ENCODE measurements at places on chromosomes 11 and 22.

DNA sequence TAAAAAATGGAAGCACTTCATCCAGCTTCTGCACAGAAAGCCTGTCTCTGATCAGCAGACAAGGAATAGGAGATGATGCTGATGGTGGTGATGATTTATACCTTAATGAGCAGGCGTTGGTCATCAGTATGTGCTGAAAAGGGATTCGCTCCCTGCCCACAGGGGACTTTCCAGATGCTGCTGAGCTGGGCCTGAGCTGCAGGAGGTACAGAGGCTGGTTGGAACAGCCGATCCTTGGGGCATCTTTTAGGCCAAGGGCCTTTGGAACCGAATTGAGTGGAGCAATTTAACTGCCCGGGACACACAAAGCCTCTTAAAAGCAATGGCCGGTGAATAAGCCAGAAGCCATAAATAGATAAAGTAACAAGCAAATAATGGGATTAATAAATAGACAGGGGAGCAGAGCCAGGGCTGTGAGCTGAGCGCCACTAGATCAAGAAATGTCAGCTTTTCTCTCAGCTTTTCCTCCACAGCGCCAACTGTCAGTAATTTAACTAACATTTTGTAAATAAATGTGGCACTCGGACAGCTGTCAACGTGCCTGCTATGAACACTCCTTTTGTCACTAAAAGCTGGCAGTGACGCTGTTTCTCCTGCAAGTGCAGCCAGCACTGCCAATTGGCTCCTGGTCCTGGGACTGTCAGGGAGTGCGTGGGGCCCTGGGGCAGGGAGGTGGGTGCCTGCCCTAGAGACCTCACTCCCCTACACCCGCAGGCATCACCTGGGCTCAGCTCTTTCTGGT is 562.3 kb downstream of the NTM start:
- no peak for DNase-seq

DNA sequence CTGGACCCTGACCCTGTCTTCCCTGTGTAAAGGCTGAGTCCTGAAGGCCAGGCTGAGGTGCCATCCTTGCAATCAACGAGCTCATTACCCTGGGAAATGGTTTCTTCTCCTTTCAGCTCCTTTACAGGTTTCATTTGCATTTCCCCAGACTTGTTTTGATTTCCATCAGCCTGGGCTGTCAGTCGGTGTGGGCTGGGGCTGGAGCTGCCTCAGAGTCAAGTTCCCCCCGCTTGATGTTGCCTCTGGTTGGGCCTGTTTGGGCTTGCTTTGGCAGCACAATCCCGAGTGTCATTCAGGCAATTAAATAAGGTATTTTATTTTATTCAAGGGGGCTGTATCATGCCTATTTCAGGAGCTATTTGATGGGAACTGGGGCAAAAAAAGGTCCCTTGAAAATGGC is 424.9 kb downstream of the INSC start:
- no peak for DNase-seq

DNA sequence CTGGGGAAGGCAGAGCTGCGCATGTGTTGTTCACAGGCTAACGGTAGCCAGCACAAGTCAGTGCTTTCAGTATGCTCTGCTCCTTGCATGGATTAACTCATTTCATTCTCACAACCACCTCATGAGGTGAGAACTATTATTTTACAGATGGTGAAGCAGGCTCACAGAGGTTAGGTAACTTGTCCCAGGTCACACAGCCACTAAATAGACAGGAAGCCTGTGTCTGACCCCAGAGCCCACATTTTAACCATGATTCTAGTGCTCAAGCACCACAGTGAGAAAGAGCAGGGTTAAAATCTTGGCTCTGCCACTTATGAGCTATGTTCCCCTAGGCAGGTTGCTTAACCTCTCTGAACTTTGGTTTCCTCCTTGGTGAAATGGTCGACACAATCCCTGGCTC is 6.2 kb upstream of the SNX15 start:
- DNase-seq: no peak

- no peak for DNase-seq
Measured at GRCh38 chr22:20022978-20023613, 2.2 kb downstream of the TANGO2 start.

- DNase-seq: no peak
Measured at GRCh38 chr22:22244316-22245250, at the start of gene VPREB1. Gene VPREB1, plus strand, starts transcription at chr22:22244786. Its CDS starts 28 bp downstream, at chr22:22244814.

GRCh38 chr11:84476581-84476980 is 1150.6 kb downstream of the DLG2 start:
- DNase-seq: no peak

DNA sequence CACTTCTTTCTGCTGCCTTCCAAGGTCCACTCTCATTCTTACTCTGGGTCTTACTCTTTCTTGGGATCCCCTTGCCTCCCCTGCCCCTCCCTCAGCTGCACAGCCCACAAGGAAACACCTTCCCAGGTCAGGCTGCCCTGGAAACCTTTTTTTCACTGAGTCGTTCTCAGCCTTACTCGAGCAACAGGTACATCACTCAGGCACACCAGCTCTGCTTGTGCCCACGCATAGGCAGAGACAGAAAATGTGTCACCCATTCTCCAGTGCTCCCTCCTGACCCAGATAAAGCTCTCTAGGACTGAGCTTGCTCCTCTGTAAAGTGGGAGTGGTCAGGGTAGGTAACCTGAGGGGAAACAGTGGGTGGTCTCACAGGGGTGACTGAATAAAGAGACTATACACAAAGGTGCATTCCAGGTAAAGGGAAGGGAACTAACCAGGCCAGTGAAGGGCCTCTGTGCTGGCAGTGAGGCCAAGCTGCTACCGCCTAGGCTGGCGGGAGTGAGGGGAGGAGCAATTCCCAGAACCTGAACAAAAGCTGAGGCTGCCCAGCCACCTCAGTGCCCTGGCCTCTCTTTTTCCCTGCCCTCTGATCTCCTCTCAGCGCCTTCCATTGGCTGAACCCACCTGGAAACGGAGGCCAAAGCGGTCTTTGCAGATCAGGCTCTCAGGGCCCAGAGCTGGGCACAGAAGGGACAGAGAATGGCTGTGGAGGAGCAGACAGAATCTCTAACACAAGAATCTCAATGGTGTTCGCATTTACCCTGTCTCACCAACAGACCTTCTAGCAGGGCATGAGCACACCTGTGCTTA is 15.9 kb downstream of the PRG3 start:
- DNase-seq: no peak

GRCh38 chr11:34411791-34412190 is 26.9 kb upstream of the CAT start:
- DNase-seq: no peak

GRCh38 chr11:9104580-9104979 is 13.2 kb upstream of the SCUBE2 start:
- DNase-seq: no peak

DNA sequence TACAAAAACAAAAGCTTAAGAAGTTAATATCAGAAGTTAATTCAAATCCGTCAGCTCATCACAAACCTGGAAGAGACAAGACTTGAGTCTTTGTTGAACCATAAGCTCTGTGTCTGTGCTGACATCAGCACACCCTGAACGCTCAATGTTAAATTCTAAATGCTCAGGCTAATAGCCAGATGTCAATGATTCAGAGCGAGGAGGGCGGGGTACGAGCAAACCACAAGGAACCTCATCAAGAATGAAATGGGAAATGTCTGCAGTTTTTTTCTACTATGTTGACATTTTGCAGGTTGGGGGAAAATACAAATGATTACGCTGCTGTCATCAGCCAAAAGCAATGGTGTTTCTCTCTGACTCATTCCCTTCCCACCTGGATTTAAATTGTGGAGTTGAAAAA is 1057.2 kb downstream of the NTM start:
- DNase-seq: no peak

DNA sequence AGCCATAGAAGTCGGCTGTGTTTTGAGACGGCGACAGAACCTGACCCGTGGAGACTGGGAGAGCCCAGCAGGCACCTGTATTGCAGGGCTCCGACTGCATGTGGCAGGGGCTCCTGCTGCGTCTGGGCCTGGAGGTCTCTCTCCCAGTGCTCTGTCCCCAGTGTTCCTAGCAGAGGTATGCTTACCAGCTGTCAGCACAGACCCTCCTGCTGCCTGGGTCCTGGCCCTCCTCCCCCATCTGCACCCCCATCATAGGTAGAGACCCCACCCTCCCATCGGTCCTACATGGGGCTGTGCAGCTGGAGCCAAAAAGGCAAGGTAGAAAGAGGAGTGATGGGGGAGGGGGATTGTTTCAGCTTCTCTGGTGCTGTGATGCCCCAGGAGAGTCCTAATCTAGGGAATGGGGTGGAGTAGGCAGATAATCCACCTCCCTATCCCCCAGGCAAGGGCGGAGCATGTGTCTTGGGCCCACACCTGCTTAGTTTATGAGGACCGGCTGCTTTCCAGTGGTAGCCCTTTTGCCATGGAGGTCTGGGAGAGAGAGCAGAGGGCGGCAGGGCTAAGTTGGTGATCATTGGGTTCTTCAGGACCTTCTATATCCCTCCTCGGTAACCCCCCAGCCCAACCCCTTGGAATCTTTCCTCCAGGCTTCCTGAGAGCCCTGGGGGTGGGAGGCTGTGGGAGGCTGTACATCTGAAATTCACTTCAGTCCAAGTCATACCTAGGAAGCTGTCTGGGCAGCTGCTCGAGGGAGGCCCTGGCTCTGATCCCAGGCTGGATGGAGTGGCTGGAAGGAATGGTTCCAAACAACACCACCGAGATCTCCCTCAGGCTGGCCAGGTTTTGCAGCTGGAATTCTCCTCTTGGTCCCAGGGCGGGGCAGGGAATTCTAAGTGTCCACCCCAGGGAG is 5.3 kb downstream of the SLC7A4 start:
- DNase-seq: no peak

DNA sequence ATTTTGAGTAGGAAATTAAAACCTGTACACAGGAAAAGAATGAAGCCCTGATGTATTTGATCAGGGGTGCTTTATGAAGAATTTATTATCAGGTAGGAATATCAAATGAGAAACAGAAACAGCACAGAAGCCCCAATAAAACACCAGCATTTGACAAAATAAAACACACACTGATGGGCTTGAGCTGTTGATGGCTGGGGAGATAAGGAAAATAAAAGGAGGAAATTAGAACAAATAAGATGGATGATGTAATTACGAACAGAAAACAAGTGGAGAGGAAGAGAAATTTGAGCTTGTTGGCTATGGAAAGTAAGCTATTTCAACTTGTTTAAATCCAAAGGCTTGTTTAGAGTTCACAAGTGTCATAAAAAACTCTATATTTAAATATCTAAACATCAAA is 213.7 kb downstream of the CADM1 start:
- no peak for DNase-seq

DNA sequence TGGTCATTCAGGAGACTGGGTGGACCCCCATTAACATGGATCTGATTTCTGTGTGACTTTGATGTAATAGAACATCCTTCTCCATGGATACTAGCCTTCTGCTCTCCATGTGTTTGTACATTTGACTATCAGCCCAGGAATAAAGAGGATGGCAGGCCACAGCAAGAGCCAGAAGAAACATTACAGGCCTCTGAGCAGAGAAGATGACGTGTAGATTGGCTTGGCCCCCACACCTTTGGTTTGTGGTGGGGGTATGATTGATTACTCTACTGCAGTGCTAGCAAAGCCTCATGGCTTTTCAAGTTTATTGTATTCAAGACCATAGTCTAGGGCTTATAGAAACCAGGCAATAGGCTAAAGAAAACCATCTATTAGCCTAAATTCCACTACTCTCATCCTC is 77.0 kb downstream of the GRAMD1B start:
- DNase-seq: no peak

GRCh38 chr11:46930089-46930488 is 6.5 kb upstream of the CSTPP1 start:
- no peak for DNase-seq

GRCh38 chr11:114827736-114828135 is 149.4 kb downstream of the NXPE2 start:
- DNase-seq: no peak

DNA sequence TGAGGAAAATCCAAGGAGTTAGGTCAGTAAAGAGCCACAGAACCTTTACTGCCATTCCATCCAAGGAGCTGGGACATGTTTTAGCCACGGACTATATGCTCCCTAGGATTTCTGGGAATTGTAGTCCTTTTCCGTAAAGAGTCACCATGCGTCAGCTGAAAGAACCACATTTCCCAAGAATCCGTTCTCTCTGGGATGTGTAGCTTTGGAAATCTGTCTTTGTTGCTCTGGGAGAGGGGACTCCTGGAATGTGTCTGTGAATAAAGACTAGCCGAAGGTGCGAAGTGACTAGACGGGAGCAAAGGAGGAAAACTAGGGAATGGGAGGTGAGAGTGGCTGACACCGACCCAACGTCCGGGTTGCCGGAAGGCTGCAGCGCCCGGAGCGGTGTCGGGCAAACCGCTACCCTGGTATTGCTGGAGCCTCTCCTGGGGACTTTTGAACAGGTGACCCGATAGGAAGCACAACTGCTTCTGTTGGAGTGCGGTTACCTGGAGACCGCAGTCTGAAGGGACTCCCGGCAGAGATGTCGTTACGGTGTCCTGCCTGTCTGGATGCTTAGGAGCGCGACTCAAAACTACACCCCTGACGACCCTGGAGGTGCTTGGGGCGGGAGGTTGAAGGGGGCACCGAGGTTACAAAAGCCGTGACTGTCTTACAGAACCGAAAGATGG is at the start of gene IFTAP:
Gene IFTAP, plus strand, starts transcription at position 187 of the 674 bp plus-strand sequence. CDS start 15,602 bp downstream, outside the sequence.
- DNase-seq: no peak

GRCh38 chr22:23231471-23232093 is 51.3 kb downstream of the BCR start:
- no peak for DNase-seq

DNA sequence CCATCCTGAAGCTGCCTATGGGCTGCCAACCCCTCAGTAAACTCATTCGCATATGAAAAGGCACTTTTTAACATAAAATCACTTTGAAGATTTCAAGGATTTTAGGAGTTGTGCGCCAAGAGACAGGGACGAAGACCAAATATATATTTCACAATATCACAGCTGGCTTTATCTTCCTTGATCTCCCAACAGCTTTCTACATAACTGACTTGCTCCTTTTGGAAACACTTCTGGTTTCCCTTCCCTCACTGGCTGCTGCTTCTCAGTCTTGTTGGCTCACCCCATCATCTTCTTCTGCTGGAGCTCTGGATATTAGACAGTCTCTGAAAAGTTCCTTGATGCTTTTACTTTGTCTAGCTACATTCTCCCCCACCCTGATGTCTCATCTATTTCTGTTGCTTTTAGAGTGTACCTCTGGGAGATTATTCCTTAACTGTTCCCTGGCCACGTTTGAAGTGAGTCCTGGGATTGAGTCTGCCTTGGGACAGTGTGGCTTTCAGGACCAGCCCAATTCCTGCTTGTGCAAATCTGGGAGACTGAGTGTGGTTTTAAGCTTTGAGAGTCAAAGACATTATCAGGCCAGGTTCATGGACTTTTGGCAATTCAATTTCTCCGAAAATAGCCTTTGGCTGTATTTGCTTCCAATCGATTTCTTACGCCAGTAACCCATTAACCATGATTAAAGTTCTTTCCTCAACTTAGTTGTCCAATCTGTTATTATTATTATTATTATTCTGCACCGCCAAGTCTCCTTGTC is 30.9 kb upstream of the NNMT start:
- no peak for DNase-seq

DNA sequence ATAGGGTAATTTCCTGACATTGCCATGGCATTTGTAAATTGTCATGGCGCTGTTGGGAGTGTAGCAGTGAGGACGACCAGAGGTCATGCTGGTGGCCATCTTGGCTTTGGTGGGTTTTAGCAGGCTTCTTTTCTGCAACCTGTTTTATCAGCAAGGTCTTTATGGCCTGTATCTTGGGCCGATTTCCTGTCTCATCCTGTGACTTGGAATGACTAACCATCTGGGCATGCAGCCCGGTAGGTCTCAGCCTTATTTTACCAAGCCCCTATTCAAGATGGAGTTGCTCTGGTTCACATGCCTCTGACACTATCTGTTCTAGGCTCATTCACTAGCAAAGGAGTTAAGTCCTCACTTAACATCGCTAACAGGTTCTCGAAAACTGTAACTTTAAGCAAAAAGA is 1374.2 kb downstream of the FAM181B start:
- DNase-seq: no peak
